ENCODE measurements at places on chromosomes 3 and 15. TPM values are rescaled to one million over a fixed set of nuclear protein-coding genes. Genes with fewer than 3 reads are reported as not detected.

DNA sequence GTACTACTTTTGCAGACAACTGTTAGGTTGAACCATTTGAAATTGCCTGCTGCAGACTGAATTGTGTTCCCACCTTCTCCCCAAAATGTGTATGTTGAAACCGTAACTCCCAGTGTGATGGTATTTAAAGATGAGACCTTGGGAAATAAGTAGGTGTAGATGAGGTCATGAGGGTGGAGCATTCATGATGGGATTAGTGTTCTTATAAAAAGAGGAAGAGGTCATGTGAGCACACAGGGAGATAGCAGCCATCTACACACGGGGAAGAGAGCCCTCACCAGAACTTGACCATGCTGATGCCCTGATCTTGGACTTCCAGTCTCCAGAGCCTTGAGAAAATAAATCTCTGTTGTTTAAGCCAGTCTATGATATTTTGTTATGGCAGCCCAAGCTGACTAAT, 17.4 kb upstream of the FHIT start:
- no peak overlapping the region for H3K27ac ChIP-seq
- no peaks in the 10 kb centered on the region for H3K36me3 ChIP-seq
- no peak overlapping the region for H3K4me3 ChIP-seq
- no peaks in the 10 kb centered on the region for H3K27me3 ChIP-seq

DNA sequence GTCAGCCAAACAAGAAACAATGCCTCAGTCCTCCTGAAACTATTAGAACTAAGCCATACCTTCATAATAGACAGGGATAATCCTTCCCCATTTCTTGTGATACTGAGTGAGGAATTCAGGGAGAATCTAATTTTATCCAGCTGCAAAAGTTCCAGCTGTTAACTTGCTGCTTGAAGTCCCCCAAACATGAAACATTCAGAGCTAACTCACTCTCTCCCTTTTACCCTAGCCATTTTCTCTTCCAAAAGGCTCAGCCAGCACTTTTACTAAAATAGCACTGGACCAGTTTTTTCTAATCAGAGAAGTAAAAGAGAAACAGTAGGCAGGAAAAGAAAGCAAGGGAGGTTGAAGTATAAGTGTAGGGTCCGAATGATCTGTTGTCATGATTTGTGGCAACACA, 268.1 kb downstream of the TAFA4 start:
- no peak for DNase-seq
- no peak overlapping the region for H3K27ac ChIP-seq
- no peaks in the 10 kb centered on the region for H3K36me3 ChIP-seq
- H3K27me3 ChIP-seq: no peaks in the 10 kb centered on the region
- H3K4me1 ChIP-seq: no peaks in the 10 kb centered on the region

- DNase-seq: no peak
- H3K4me3 ChIP-seq: no peak overlapping the region
- H3K27me3 ChIP-seq: no peaks in the 10 kb centered on the region
These were observed 94.0 kb upstream of the MEX3B start for GRCh38 chr15:82139823-82140268.

GRCh38 chr15:41096178-41096577, 19.9 kb downstream of the INO80 start:
- no peaks in the 10 kb centered on the region for H3K4me1 ChIP-seq
- H3K27me3 ChIP-seq: no peaks in the 10 kb centered on the region

DNA sequence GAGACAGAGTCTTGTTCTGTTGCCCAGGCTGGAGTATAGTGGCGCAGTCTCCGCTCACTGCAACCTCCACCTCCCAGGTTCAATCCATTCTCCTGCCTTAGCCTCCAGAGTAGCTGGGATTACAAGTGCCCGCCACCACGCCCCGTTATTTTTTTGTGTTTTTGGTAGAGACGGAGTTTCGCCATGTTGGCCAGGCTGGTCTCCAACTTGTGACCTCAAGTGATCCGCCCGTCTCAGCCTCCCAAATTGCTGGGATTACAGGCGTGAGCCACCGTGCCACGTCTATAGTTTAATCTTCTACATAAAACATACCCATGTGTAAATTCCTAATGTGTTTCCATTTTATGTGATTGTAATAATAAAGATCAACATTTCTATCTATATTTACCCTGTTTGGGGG, 1.7 kb downstream of the GALK2 start:
- H3K27ac ChIP-seq: no peak overlapping the region
- no peaks in the 10 kb centered on the region for H3K4me1 ChIP-seq
- no peak for DNase-seq
- H3K36me3 ChIP-seq: no peaks in the 10 kb centered on the region

DNA sequence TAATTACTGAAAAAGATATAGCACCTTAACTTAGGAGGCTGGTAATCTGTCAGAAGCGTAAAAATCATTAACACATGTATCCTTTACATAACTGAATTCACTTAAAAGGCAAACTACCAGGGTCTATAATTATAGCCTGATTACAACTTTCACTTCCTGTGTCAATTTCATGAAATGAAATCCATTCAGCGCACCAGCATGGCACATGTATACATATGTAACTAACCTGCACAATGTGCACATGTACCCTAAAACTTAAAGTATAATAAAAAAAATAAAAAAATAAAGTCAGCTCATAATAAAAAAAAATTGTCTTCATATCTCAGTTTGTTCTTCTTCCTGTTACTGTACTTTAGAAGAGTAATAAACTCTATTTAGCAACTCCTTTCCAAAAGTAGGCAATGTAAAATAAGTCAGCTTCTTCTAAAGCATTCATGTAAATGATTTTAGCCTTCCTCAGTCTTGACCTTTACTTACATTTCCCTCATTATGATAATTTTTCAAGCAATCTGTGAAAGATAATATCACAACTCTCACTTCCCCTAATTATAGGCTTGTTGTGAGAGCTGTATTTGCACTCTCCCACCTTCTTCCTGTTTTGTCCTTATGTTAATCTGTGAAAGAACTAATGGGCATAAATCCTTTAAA, 50.1 kb downstream of the KBTBD8 start:
- DNase-seq: peak; percentile 47
- H3K36me3 ChIP-seq: no peaks in the 10 kb centered on the region
- peak overlapping the region; percentile 54 for H3K27ac ChIP-seq
- H3K27me3 ChIP-seq: no peaks in the 10 kb centered on the region
- H3K4me3 ChIP-seq: no peak overlapping the region

DNA sequence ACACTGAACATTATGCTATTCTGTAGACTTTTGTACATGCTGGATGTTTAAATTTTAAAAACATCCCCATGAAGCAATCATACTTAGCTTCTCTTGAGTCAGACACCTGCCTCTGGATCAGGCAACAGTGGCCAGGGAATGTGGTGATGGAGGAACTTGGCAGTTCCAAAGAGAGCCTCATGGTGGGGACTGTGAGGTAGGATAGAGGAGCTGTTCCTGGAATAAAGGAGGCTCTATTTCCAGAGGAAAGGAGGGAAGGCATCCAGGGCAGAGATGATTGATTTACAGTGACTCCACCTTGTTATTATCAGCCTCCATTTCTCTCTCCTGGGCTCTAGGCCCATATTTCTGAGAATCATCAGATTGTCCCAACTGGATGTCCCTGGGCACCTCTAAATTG, 35.0 kb upstream of the ABHD17C start:
- no peak overlapping the region for H3K27ac ChIP-seq
- no peak overlapping the region for H3K4me3 ChIP-seq
- no peak for DNase-seq
- H3K36me3 ChIP-seq: no peaks in the 10 kb centered on the region
- no peaks in the 10 kb centered on the region for H3K4me1 ChIP-seq

- no peaks in the 10 kb centered on the region for H3K36me3 ChIP-seq
- H3K27ac ChIP-seq: no peak overlapping the region
- H3K4me1 ChIP-seq: no peaks in the 10 kb centered on the region
- no peaks in the 10 kb centered on the region for H3K27me3 ChIP-seq
These were observed 8.7 kb upstream of the YEATS2 start for GRCh38 chr3:183688874-183689273.

GRCh38 chr15:75644376-75644775, 3.3 kb upstream of the SNX33 start:
- DNase-seq: no peak
- H3K4me3 ChIP-seq: no peak overlapping the region
- H3K27me3 ChIP-seq: no peaks in the 10 kb centered on the region
- no peak overlapping the region for H3K27ac ChIP-seq
- no peaks in the 10 kb centered on the region for H3K36me3 ChIP-seq

DNA sequence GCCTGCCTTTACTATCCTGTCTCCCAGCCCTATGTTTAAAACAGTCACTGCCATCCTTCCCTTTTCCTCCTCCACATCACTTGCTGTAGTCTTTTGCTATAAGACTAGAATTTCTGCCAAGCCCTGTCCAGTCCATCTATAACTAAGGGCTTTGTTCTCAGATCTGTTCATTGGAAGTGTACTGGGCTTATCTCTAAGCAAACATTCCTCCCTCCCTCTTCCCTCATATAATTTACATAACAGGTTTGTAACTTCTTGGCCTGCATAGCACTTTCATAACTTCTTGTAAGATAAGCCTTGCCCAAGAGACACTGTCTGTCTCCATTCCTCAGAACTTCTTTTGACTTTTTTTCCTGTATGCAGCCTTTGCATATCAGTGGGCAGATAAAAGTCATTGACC, 16.7 kb downstream of the TPRG1 start:
- H3K4me1 ChIP-seq: no peaks in the 10 kb centered on the region
- H3K36me3 ChIP-seq: no peaks in the 10 kb centered on the region
- H3K27ac ChIP-seq: no peak overlapping the region

DNA sequence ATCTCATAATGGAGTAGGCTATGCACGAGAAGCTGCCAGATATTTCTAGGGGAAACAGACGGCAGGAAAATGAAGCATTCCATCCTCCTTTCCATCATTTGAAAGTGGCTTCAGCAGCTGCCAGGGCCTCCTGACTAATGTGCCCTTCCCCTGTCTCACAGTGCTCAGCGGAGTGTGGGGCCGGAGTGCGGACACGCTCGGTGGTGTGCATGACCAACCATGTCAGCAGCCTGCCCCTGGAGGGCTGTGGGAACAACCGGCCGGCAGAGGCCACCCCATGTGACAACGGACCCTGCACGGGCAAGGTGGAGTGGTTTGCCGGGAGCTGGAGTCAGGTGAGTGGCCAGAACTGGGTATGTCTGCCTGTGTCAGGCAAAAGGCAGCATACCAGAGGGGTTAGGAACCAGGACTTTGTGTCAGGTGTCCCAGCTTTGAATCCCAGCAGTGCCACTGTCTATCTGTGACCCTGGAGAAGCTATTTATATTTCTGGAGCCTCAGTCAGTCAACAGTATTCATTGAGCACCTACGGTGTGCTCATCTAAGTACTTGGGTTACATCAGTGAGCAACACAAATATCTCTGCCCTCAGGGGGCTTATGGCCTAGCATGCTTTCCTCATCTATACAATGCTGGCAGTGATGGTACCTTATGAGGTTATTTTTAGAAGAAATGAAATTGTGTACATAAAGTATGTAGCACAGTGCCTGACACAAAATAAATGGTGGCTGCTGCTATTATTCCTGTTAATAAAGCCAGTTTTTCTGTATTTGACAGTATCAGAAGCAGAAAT, 52.4 kb upstream of the NR2E3 start:
- no peaks in the 10 kb centered on the region for H3K36me3 ChIP-seq
- H3K4me1 ChIP-seq: no peaks in the 10 kb centered on the region
- no peaks in the 10 kb centered on the region for H3K27me3 ChIP-seq
- no peak for DNase-seq
- no peak overlapping the region for H3K4me3 ChIP-seq

DNA sequence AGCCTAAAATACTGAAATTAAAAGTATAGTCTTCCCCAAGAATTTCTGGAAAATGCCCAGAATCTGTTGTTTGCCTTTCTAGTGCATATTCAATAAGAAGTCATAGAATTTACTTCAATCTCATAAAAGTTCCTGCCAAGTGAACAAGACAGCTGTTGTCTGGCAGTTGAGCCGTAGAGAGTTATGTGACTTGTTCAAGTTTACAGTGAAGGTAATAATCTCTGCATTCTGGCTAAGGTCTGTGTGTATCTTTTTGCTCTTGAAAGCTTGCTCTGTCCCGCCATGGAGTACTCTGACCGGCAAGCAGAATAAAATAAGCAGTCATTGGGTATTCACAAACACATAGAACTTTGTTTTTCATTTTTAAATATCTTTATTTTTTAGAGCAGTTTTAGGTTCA, 77.8 kb downstream of the GHSR start:
- H3K27ac ChIP-seq: no peak overlapping the region
- H3K4me3 ChIP-seq: no peak overlapping the region
- DNase-seq: no peak
- H3K4me1 ChIP-seq: no peaks in the 10 kb centered on the region
- no peaks in the 10 kb centered on the region for H3K27me3 ChIP-seq

Gene UROC1
- total RNA-seq: not detected

Gene MYL3
- total RNA-seq: not detected

Gene EHHADH
- total RNA-seq: 6.8 TPM

Data from GM12878 (cell line).